Fibroblast of the aortic adventitia (primary cell): ENCODE measurements at places on chromosomes 11 and 22.

- DNase-seq, result no peak
These were observed 37.6 kb downstream of the TPBGL start for GRCh38 chr11:75277991-75278790.

- DNase-seq, result peak; percentile 49
These were observed 3.8 kb upstream of the MMP27 start for GRCh38 chr11:102709201-102709945.

DNA sequence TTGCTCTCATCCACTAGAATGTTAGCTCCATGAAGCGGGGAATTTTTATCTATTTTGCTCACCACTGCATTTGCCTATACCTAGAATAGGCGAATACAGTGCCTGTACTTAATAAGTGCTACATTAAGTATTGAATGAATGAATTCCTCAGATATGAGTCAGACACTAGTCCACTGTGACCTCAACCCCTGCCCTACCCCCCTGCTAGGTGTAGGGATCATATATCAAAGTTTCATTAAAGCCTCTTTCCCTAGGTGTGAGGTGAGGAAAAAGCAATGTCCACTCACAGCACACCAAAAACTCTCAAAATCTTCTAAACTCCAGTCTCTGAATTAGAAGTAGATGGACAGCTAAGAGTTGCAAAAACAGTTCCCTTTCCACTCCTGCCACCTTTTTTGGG is 9.8 kb upstream of the PSMA1 start:
- DNase-seq, result no peak

GRCh38 chr11:66345316-66345649 is 379 bp upstream of the BRMS1 start:
- no peak for DNase-seq

DNA sequence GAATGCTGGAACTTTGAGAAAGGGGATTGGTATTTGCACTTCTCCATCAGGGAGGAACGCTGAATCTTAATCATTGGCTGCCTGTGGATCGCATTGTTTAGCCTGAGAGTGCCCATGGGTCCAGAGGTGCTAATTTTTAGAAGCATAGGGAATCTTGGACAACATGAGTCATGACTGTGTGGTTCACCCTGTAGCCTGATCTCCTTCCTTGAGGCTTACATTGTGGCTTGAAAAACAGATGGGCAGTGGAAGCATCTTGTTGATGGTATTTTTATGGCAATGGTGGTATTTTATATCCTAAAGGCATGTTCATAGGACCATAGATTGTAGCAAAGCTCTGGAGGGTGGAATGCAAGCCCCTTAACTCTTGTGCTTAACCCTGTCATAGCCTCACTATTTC is 99.2 kb upstream of the DBX1 start:
- DNase-seq, result no peak
